Activated naive CD8-positive, alpha-beta T cell treated with anti-CD3 and anti-CD28 coated beads for 36 hours (primary cell): ENCODE measurements at places on chromosomes 16 and 17.
A peak's percentile ranks its signal among the peaks of the same experiment; 100 is the strongest.

- no peak overlapping the region for H3K4me3 ChIP-seq
- no peak overlapping the region for H3K27ac ChIP-seq
- DNase-seq, result no peak
- H3K36me3 ChIP-seq, result no peaks in the 10 kb centered on the region
- H3K4me1 ChIP-seq, result no peaks in the 10 kb centered on the region
- H3K27me3 ChIP-seq, result no peaks in the 10 kb centered on the region
Observed at GRCh38 chr17:9052921-9053320, 31.6 kb downstream of the NTN1 start.

DNA sequence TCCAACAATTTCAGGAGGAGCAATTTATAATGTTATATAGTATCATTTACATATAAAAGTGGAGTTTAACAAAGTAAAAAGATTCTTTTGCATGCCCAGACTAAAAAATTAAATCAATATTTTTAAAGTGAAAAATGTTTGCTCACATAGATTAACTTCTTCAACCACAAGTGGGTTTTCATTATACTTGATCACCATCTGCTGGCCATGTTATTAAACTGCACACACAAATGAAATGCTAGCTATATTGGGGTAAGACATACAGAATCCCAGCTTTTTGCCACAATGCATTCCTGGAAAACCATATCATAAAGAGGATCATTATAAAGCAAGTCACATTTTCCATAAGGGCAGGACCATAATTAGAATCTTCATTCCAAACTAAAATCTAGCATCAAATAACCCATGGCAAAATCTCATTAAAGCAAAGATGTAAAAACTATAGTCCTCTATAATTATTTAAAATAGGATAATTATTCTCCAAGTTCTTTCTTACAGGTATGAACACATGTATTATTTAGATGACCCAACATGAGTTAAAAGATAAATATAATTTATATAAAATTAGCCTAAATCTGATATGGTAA lies 26.3 kb downstream of the CEP112 start:
- H3K4me1 ChIP-seq, result peaks cover 4% of the 10 kb centered on the region
- no peaks in the 10 kb centered on the region for H3K36me3 ChIP-seq
- no peak for DNase-seq
- H3K27me3 ChIP-seq, result no peaks in the 10 kb centered on the region
- H3K4me3 ChIP-seq, result no peak overlapping the region

GRCh38 chr16:79213214-79213613 lies 387.3 kb downstream of the MAF start:
- peaks cover 6% of the 10 kb centered on the region for H3K36me3 ChIP-seq
- DNase-seq, result no peak
- H3K27me3 ChIP-seq, result no peaks in the 10 kb centered on the region
- H3K4me1 ChIP-seq, result peaks cover 7% of the 10 kb centered on the region

DNA sequence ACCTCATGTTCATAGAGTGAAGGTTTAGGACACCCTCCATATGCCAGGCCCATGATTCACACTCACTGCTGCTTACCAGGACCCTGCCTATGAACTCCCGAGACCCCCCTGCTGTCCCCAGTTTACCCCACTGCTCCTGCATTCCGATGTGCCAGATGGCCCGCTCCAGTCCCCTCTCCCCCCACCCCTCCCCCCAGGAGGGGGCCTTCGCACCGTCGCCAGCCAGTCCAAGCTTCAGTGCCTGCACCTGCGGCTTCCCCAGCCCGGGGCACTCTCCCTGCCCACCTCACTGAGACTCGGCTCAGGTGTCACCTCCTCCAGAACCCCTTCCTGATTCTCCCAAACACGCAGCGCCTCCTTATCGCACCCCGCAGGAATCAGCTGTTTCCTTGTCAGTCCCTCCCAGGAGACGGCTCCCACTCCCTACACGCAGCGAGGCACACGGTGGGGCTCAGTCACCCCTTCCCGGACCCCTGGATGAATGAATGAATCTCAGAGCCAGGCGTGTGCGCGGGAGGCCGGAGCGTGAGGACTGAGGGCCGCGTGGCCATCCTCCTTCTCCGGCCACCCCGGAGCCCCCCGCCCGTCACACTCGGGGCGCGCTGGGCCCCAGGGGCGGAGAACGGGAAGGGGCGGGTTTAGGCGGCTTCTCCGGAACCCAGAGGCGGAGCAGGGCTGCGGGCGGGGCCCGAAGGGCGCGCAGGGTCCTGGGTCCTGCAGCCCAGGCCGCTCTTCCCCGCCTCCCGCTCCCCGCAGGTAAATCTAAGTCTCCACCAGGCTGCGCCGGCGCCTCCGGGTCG lies 1.6 kb downstream of the MYO1C start:
- peaks cover 12% of the 10 kb centered on the region for H3K27me3 ChIP-seq
- H3K4me3 ChIP-seq, result peak overlapping the region; percentile 80
- no peaks in the 10 kb centered on the region for H3K36me3 ChIP-seq
- DNase-seq, result peak; percentile 73
- H3K4me1 ChIP-seq, result peaks cover 24% of the 10 kb centered on the region

DNA sequence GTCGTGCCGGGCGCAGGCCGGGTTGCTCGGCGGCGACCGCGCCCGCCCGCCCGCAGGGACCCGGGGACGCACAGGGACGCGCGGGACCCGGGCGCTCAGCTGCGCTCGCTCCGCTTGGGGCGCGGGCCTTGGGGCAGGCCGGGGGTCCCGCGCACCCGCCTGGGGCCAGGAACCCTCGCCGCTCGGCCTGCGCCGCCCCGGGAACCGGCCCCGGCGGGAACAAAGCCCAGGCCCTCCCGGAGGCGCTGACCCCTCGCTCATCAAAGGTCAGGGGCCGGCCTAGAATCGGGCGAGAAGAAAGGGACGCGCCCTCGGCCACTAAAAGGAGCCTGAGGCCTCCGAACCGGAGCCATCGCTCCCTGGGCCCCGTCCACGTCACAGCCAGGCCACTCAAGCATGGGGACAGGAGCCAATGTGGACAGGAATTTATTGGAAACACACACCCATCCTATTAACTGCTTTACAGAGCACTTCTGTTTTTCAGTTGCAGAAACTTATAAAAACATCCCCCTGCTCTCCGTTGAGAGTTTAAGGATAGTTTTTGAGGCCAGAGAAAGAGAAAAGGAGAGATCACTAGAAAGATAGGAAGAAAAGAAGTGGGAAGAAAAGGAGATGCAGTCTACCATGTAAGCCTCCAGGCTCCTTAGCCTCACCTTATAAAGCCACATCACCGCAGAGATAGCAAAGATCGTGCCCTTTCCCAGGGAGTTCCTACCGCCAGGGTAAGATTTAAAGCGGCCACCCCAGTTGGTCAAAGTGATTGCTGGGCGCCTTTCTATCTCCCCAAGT lies 558 bp upstream of the ZFHX3 start:
- H3K27ac ChIP-seq, result no peak overlapping the region
- peaks cover 2% of the 10 kb centered on the region for H3K4me1 ChIP-seq
- H3K4me3 ChIP-seq, result peak overlapping the region; percentile 26
- no peak for DNase-seq

DNA sequence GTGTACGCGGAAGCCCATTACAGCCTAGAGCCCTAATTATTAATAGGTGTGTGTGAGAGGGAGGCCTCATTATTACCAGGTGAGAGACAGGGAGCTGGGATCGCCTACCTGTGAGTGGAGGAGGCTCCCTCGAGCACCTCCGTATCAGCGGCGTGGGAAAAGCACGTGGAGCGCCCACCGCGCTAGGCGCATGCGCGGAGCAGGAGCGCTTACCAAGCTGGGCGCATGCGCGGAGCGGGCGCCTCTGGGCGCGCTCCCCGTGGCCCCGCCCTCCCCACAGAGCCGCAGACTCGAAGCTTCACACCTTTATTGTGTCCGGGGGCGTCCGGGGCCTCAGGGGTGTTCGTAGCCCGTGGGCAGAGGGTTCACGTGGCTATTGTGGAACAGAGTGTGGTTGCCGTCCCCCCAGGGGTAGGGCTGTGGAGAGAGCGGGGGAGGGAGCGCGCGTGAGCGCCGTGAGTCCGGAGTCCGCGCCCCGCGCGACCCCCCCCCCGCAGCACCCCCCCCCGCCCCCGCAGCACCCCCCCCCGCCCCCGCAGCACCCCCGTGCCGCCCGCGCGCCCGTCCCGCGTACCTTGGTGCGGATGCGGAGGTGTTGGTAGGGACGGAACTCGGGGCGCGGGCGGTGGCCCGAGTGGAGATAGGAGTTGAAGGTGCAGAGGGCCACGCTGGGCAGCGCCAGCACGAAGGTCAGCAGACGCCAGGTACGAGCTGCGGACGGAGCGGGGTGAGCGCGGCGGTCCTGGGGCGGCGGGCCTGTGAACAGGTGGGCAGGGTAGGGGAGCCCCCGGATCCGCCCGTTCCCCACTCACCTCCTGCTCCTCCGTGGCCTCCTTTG lies 500 bp downstream of the COX6A2 start:
- peaks cover 3% of the 10 kb centered on the region for H3K36me3 ChIP-seq
- peaks cover 20% of the 10 kb centered on the region for H3K27me3 ChIP-seq
- DNase-seq, result peak; percentile 65
- no peak overlapping the region for H3K4me3 ChIP-seq
